ENCODE measurements at places on chromosomes 4 and X.

GRCh38 chrX:826448-826847 is 195.9 kb downstream of the SHOX start:
- no peak for DNase-seq

- DNase-seq = no peak
Measured at GRCh38 chr4:85127653-85128052, 161.2 kb upstream of the WDFY3 start.

GRCh38 chr4:6191448-6192130 is 8.8 kb downstream of the JAKMIP1 start:
- no peak for DNase-seq

DNA sequence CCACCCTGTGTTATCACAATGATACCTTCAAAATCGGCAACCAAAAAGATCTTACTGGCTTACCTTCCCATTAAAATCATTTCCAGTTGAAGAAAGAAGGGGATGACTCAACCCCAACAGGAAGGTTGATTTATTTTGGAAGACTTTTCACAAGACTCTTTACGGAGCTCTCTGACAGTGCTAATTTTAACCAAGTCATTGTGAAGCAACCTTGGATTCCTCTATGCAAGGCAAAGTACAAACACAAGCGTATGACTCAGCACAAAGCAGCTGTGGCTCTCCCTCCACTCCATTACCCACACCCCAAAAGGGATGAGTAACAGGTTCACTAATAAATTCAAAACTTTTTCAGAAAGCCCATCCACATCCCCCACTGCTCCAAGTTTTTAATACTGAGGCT is 213.8 kb upstream of the FGF13 start:
- peak; percentile 35 for DNase-seq

GRCh38 chrX:135643916-135644315 is 69.5 kb upstream of the CT45A1 start:
- DNase-seq = no peak

DNA sequence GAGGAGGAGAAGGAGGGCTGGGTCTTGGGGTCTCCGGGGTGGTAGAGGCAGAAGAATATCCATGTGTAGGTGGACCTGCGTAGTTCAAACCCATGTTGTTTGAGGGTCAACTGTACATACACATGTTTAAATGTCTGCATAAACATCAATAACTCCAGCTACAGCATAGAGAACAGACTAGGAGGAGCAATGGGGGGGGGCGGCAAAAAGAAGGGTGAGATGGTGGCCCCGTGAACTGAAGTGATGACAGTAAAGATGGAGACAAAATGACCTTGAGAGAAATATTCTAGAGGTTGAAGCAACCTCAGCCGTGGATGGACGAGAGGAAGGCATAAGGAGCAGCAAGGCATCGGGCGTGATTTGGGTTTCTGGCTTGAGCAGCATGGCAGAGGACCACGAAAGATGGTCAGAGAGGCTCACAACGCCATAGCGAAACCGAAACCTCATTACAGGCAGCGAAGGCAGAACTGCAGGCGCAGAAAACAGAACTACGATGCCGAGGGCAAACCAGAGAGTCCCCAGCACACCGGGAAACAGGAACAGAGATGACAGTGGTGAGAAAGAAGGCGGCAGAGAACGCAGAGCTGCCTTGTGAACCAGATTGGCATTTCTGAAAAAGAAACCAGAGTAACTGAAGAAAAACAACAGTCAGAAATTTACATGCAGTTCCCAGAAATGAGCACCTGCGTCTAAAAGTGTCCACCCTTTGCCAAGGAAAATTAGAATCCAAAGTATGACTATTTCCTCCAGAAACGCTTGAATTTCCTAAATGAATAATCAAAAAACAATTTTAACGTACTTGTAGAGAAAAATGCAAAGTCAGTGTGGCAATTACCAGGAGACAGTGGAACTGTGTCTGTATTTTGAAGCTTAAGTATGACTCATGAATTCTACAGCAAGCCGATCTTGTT is 50.3 kb upstream of the ENPP6 start:
- DNase-seq = no peak

- no peak for DNase-seq
Measured at GRCh38 chr4:103204111-103204510, 6.0 kb upstream of the CENPE start.

DNA sequence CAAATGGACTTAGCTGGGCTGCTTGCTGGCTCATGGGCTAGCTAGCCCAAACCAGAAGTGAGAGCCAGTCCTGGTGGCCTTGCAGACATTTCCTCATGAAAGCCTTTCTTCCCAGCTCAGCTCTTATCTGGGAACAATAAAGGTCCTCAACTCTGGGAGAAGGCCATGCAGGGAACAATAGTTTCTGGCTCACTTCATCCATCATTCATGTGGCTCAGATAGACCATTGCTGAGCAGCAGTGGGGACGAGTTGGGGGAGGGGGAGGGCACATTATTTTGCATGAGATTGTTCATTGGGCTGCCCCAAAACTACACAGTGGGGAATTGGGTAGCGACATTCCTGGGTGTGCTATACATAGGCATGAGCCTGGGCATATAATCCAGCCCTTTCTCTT is 47.6 kb downstream of the NHSL2 start:
- no peak for DNase-seq

DNA sequence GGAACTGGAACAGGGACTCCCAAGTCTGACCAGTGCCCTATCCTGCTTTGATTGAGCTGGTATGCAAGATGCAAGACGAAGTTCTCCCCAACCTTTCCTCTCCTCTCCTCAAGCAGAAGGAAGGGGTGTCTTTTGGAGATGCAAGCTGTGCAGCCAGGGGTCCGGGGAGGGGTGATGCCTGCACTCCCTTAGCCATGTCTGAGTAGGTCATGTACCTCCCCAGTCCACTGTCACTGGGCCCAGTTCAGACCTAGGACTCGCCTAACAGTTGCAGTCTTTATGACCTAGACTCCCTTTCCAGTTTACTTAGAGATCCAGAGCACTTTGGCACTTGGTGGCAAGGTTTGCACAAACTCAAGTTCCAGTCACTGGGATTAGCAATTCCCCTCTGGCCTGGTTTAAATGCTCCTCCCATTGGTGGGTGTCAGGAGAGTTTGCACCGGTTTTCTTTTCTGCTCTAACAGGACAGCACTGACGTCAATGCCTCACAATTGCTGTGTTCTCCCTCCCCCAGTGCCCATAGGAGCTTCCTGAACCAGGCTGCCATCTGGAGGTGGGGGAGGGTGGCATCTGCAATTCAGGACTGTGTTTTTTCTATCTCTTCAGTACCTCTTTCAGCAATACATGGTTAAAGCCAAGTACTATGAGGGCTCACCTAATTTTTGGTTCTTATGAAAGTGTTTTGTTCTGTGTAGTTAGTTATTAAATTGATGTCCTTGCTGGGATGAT is 782.2 kb downstream of the ARAP2 start:
- no peak for DNase-seq

- peak; percentile 35 for DNase-seq
Measured at GRCh38 chr4:184983672-184984356, 34.5 kb upstream of the HELT start.

DNA sequence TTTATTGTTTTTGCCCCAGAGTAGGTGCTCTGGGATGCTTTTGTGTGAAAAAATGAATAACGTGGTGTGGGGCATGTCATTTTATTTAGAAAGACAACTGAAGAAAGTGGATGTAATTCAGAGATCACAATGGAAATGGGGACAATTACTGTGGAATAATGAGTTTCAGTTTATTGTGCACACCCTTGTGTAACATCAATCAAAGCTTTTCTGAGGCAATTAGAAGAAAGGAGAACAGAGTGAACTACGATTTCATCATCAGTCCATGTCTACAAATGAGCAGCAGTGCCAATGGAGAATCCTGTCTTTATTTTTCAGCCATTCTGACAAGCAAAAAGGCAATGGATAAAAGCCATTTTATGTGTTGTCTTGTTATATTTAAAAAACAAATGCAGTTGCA is 339.2 kb downstream of the TMA16 start:
- DNase-seq = no peak

DNA sequence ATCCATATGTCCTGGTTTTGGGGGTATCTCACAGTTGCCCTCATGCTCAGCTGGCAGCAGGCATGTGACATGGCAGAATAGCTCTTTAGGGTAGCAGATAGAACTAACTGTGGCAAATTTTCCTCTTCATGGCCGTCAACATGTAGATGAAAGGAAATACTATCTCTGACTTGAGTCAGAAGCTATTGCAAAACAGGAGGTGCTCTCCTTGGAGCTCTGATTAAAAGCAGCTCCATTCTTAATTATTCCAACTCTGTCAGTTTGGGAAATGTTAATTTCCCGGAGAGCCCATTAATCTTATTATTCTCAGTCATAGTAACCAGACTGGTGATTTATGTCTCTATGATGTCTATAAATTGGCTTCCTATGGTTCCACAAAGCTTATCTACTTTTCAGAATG is 18.2 kb downstream of the IL13RA1 start:
- DNase-seq = no peak

- DNase-seq = no peak
Measured at GRCh38 chrX:148681605-148682004, 181.2 kb downstream of the AFF2 start.

GRCh38 chr4:189940178-189941004 is at the start of gene FRG1:
TSS of gene FRG1 (plus strand) at chr4:189940872. CDS start at chr4:189941010, 138 bp downstream.
- DNase-seq = no peak

GRCh38 chr4:156036496-156036895 is 82.8 kb upstream of the CTSO start:
- no peak for DNase-seq

- DNase-seq = no peak
Measured at GRCh38 chr4:55398966-55399365, 3.2 kb downstream of the TMEM165 start.

- DNase-seq = no peak
Measured at GRCh38 chr4:152161676-152162330, 374.1 kb downstream of the FBXW7 start.

- DNase-seq = no peak
Measured at GRCh38 chr4:85836588-85837438, 361.9 kb downstream of the ARHGAP24 start.

- DNase-seq = no peak
Measured at GRCh38 chr4:53476232-53477037, 99.0 kb downstream of the FIP1L1 start.

- no peak for DNase-seq
Measured at GRCh38 chr4:26420913-26421312, 69.4 kb downstream of the CCKAR start.

DNA sequence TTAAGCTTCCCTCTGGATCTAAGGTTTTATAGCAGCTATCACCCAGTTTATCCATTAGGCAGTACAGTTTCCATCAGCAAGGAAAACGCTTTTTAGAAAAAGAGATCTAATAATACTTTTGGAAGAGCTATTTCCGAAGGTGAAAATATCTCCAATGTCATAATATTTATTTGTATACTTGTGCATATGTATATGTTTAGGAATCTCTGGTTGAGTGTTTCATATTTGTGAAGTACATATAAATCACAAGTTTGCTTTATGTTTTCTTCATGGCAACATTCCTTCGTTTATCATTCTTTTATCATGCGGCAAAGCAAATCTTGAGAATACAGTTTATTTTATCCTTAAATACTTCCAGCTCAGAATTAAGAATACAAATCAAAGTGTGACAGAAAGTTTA is 6.2 kb upstream of the PCDH18 start:
- DNase-seq = no peak

- DNase-seq = no peak
Measured at GRCh38 chrX:138986866-138987265, 275.3 kb upstream of the FGF13 start.

- DNase-seq = no peak
Measured at GRCh38 chr4:174503079-174503715, 19.1 kb downstream of the HPGD start.

DNA sequence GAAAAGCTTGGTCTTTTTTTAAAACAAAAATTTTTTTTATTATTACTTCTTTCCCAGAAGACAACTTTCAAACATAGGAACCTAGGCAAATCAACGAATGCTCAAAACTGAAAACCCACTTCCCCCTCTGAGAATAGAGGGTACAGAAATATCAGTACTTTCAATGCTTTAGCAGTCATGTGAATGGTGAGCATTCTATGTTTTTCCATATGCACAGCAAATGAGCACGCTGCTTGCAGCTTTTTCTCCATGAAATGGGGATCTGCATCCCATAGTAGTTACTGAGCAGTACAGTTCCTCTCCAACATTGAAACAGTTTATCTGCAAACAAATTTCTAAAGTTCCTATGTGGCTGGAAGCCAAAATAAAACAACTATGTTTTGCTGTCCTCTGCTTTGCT is 108.4 kb upstream of the BMP2K start:
- no peak for DNase-seq

- DNase-seq = no peak
Measured at GRCh38 chr4:3212391-3213105, 36.4 kb upstream of the MSANTD1 start.

DNA sequence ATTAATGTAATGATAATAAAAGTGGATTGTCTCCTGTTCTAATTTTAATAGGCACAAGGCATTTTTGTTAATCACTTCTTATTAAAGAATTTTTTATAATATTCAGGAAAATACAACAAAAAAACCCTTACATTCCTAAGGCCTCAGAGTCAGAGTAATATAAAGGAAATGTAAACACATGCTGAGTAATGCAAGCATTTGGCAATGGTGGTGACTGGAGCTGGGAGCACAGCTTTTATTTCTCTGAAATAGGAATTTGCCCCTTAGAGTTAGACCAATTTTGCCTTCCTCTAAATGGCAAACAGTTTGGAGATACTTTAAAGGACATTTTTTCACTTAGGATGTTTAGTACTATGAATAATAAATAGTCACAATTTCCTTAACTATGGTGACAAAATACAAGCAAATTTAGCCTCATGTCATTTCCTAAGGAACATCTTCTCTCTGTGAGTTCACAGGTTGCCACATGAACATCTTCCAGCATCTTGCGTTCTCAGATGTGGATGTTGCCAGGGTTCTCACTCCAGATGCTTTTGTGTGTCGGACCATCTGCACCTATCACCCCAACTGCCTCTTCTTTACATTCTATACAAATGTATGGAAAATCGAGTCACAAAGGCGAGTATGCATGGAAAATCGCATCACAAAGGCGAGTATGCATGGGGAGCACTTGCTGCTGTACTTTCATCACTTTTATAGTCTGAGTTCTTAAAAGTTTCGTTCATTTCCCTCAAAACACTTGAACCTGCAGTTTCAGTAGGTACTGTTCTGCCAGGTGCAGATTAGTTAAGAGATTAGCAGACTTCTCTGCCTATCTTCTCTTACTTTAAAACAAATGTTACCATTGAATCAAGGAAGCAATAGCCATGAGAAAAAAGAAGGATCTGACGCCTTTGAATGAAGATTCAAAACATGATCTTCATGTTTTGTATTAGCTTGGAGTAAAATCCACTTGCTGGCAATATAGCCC is 15.9 kb upstream of the F11 start:
- DNase-seq = no peak

DNA sequence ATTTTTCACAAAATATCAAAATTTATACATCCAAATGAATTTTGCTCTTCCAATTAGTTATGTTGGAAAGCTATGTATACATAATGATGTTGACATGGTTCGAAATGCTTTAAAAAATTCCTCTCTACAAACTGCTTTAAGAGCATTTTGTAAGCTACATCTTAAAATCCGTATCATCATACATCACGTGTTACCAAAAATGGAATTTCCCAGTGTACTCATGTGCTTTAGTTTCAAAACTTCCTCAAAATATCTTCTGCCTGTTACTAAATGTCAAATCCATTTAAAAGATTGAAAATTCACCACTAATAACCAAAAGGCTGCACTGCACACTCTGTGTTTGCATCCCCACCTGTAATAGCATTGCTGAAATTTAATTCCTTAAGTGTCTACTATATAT is 87.9 kb downstream of the WDFY3 start:
- DNase-seq = no peak

Data from GF-D8 (cell line).